ENCODE measurements at places on chromosomes 12 and 14.

GRCh38 chr14:53542732-53543131, 389.6 kb upstream of the DDHD1 start:
- DNase-seq, result peak; percentile 25

- no peak for DNase-seq
These were observed 16.9 kb downstream of the TMEM117 start for GRCh38 chr12:43852744-43853143.

GRCh38 chr12:24039113-24039525, 89.6 kb upstream of the SOX5 start:
- no peak for DNase-seq

GRCh38 chr14:103232831-103233319, 101.2 kb upstream of the EIF5 start:
- DNase-seq, result no peak

DNA sequence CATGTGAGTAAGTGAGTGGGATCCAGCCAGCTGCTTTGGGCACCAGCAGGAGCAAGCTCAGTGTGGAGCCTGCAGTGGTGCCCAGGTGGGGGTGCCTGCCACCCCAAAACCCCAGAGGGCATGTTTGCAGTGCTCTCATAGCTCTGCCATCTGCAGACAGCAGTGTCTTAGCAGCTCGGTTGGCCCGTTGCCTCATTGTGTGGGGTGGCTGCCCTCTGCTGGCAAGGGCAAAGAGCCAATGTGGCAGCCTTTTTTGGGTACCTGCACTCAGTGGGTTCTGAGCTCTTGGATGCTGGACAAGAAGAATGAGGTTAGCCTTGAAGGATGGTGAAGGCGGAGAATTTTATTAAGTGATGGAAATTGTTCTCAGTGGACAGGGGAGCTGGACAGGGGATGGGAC, 52.3 kb downstream of the NEUROD4 start:
- no peak for DNase-seq

DNA sequence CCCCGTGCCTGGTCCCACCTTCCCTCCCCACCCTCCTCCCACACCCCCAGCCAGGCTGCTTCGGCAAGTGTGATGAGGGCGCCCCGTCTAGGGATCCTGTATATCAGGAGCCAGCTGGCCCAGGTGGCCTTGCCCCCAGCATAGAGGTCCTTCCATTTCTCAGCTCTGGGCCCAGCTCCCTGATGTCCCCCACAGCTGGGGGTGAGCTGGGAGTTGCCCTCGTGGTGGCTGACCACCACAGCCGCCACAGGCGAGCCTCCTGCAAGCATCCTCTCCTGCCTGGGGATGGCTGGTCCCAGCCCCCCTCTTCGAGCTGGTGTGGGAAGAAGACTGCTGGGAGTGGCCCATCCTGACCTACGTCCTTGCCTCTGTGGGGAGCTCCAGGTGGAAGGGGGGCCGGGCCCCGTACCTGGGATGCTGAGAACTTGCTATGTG, 7.4 kb downstream of the ASPG start:
- DNase-seq, result no peak

GRCh38 chr12:107322063-107322462, 228.7 kb upstream of the CRY1 start:
- DNase-seq, result no peak

- no peak for DNase-seq
These were observed 119.0 kb upstream of the ATP2B1 start for GRCh38 chr12:89827592-89827991.

- DNase-seq, result no peak
These were observed 5.2 kb upstream of the LMO3 start for GRCh38 chr12:16611146-16611545.

- no peak for DNase-seq
These were observed 25.1 kb downstream of the MOK start for GRCh38 chr14:102279688-102280348.

Measured in uterus (tissue), 4 donors.